SJCRH30 (cell line): ENCODE measurements at places on chromosomes 6 and 20.
A peak's percentile ranks its signal among the peaks of the same experiment; 100 is the strongest.

GRCh38 chr6:144159223-144159622 is 8.9 kb downstream of the STX11 start:
- no peak for DNase-seq

GRCh38 chr6:136079701-136080565 is 170.2 kb downstream of the MTFR2 start:
- DNase-seq, result no peak

DNA sequence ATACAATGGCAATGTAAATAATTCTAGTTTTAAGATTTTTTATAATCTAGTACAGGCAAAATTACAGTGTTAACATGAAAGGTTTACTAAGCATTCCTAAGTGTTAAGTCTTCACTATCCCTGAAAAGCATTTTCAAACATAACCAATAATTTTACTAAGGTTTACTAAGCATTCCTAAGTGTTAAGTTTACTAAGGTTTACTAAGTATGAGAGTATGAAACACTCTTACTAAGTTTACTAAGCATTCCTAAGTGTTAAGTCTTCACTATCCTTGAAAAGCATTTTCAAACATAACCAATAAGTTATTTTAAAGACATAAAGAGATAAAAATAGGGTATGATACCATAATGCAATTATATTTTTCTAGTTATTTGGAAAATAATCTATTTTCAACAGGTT is 82.6 kb downstream of the PRSS35 start:
- no peak for DNase-seq

GRCh38 chr20:24151621-24152294 is 163.2 kb upstream of the GGTLC1 start:
- DNase-seq, result no peak

- no peak for DNase-seq
Measured at GRCh38 chr6:163866192-163866591, 451.7 kb downstream of the QKI start.

- peak; percentile 56 for DNase-seq
Measured at GRCh38 chr20:33791959-33792597, 19.1 kb upstream of the CHMP4B start.

- DNase-seq, result peak; percentile 34
Measured at GRCh38 chr6:90413867-90414266, 117.2 kb upstream of the BACH2 start.

- DNase-seq, result no peak
Measured at GRCh38 chr6:135030532-135031178, 24.0 kb downstream of the HBS1L start.
